ENCODE measurements at places on chromosomes 5 and 9. TPM values are rescaled to one million over a fixed set of nuclear protein-coding genes. Genes with fewer than 3 reads are reported as not detected.
A peak's percentile ranks its signal among the peaks of the same experiment; 100 is the strongest.

DNA sequence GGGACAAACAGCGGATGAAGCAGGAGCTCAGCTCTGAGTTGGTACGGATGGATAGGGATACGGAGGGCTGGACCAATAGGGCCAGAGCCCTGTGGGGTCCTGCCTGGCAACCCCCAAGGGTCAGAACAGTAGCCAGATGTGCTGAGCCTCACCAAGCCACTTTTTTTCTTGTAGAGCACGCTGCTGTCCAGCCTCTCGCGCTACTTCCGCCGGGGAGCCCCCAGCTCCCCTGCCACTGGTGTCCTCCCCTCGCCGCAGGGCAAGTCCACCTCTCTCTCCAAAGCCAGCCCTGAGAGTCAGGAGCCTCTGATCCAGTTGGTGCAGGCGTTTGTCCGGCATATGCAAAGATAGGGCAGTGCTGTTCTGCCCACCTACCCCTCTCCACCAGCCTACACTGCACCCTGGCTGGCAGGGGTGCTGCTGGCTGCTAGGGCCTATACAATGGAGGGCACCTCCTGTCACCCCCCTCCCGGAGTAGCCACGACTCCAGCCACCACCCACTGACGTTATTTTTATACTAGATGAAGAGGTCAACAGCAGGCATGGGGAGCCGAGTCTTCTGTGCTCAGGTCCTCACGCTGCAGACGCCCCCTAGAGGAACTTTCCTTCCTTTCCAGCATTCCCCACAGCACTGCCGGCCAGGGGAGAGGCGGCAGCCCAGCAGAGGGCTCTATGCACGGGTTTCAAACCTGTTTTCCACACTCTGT lies 21.6 kb downstream of the SH3GLB2 start:
- peak; percentile 60 for DNase-seq

GRCh38 chr9:114303571-114303970 lies 19.3 kb upstream of the ORM1 start:
- no peak for DNase-seq

DNA sequence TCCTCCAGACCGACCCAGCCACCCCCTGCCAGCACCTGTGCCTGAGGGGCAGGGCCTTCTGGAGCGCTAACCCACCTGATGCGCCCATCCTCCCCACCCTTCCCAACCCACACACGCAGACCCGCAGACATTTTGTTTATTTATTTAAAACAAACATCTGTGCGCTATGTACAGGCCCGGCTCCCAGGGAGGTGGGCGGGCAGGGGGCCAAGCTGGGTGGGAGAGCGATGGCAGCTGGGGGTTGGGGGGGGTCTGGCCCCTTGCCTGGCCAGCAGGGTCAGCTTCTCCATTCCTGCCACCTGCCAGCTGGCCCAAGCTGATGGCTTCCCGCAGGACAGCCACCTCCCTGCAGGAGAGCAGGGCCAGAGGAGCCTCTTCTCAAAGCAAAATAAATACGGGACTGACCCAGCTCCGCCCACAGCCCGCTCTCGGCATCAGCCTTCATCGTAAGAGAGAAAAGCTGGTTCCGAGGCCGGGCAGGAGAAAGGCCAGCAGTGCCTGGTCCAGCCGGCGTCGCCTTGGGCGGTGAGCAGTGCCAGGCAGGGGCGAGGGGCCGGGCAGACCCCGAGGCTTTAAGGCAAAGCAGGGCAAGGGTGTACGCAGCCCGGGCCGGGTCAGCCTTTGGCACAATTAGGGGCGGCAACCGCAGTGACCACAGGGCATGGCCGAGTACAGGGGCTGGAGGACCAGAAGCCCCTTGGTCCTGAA lies 10.9 kb upstream of the CLIC3 start:
- DNase-seq, result no peak

DNA sequence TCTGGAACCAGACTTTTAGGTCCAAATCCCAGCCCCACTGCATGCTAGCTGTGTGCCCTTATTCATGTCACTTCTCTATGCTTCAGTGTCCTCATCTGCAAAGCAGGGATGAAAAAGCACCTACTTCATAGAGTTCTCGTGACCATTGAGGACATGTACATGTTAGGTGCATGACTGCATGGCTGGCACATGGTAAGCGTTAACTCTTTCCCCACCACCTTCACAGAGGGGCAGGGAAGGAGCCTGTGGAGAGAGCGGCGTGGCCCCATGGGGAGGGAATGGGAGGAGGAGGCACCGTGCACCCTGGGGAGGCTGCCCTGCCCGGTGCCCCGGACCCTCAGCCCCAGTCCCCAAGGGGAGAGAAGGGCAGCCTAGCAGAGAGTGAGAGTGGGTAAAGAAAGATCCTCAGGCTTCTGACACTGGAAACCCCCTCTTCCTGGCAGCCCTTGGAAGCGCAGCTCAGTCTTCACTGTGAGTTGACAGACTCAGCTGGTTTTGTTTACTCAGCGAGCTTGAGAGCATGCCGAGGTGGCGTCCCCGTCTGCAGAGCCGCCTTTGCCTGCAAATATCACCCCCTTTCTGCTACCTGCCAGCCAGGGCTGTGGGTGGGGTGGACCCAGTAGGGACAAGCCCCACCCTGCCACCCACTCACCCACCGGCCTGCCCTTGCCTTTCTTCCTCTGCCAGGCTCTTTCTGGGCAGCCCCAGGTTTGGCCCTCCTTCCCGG lies 10.6 kb upstream of the ANGPTL2 start:
- no peak for DNase-seq

PRDM9 gene
- not detected for total RNA-seq

SPINK13 gene
- total RNA-seq, result not detected
